ENCODE measurements at places on chromosomes 6 and 20. TPM values are rescaled to one million over a fixed set of nuclear protein-coding genes. Genes with fewer than 3 reads are reported as not detected.

TPBG gene
- 14.2 TPM for total RNA-seq

MYO6 gene
- total RNA-seq = 25.6 TPM

BMP6 gene
- 1.4 TPM for total RNA-seq

DNA sequence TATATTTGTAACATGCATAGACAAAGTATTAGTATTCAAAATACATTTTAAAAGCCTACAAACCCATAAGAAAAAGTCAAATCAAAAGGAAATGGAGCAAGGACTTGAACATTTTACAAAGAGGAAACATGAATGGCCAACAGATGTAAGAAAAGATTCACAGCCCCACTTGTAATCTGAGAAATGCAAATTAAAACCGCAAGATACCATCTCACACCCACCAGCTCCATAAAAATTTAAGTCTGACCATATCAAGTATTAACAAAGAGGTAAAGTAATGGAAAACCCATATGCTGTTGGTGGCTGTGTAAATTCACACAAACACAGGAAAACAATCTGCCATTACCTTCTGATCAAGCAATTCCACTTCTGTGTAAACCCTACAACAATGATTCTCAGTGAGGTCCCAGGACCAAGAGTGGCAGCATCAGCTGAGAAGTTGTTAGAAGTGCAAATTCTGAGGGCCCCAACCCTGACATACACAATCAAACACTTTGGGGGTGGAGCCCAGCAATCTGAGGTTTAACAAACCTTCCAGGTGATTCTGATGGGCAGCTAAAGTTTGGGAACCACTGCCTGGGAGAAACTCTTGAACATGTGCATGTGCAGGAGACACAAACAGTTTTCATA lies 30.9 kb downstream of the BCL2L1 start:
- no peak for ATAC-seq

GRCh38 chr6:22057962-22058361 lies 238.9 kb downstream of the PRL start:
- no peak for ATAC-seq

GRCh38 chr20:53725575-53725970 lies 131.9 kb upstream of the ZNF217 start:
- ATAC-seq = no peak

PXT1 gene
- total RNA-seq = 2.2 TPM

DNA sequence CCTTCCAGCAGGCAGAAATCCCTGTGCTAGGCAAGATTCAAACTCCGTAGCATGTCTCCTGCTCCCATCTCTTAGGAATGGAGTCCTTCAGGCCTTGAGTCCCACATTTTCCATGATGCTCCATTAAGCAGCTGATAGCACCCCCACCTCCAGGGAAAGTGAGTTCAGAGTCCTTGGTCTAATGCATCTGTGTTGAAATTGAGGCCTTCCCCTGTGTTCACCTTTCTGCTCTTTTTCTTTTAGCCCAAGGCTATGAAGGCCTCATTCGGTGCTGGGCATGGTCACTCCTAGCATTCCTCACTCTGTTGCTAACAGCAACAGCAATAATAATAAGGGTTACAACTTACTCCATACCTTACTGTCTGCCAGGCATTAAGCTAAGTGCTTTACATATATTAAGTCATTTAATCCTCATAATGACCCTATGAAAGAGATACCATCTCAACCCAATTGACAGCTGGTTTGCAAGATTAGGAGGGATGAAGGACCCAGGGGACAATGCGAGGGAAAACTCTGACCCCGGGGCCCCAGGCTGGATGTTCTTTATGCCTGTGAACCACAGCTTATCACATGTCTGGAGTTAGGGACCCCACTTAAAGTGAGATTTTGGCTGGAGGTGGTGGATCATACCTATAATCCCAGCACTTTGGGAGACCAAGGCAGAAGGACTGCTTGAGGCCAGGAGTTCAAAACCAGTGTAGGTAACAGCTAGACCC lies 17.5 kb upstream of the PANK2 start:
- peak; percentile 72 for ATAC-seq

- no peak for ATAC-seq
These were observed 140.3 kb downstream of the ANKRD60 start for GRCh38 chr20:58088105-58088504.

- no peak for ATAC-seq
These were observed 580.3 kb upstream of the GJE1 start for GRCh38 chr6:141552463-141552862.

SLC22A16 gene
- total RNA-seq = 0.81 TPM

DNA sequence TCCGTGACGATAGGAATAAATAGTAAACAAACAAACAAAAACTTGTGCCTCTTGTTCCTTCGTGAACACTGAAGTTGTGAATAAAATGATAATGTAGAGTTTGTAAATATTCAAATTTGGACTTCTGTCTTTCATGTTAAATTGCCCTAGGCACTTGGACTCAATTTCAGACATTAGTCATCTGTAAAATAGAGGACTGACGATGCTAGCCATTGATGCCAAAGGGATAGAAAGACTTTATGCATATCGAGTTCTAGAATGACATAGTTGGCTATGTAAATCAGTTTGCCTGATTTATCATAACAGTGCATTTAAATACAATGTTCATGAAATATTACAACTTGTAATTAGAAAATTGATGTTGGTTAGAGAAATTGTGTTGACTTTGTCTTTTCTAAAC lies 45.9 kb upstream of the FLRT3 start:
- ATAC-seq = peak; percentile 94

DNA sequence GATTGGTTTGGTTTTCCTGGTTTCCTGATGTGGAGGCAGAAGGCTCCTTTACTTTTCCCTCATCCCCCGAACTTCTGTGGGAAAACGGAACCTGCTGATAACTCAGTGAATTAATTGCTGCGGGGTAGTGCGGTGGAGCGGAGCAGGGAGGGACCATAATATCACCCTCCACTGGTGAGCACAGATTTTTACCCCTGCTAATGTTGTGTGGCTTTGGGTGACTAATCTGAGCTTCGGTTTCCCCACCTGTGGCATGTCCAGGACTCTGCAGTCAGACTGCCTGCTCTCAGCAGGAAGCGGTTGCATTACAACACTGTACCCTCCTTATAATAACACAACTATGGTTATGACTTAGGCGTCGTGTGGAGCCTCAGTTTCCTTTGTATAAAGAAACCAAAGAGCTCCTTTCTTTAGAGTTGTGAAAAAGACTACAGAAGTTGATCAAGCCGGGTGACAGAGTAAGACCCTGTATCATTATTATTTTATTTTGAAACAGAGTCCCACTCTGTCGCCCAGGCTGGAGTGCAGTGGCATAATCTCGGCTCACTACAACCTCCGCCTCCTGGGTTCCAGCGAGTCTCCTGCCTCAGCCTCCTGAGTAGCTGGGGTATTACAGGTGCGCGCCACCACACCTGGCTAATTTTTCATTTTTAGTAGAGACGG lies 2.2 kb upstream of the ID1 start:
- ATAC-seq = no peak

- ATAC-seq = no peak
These were observed 5.6 kb upstream of the ANKRD60 start for GRCh38 chr20:58233881-58234528.

DNA sequence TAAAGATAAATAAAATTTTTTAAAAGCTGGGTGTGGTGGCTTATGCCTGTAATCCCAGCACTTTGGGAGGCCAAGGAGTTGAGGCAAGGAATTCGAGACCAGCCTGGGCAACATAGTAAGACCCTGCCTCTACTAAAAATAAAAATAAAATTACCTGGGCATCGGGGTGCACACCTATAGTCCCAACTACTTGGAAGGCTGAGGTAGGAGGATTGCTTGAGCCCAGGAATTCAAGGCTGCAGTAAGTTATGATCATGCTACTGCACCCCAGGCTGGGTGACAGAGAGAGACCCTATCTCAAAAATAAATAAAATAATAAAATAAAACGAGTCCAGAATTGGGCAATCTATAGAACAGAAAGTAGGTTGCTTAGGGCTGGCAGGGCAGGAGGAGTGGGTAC lies 228.7 kb downstream of the BCAS1 start:
- no peak for ATAC-seq

NTSR1 gene
- total RNA-seq = 1.0 TPM

DNA sequence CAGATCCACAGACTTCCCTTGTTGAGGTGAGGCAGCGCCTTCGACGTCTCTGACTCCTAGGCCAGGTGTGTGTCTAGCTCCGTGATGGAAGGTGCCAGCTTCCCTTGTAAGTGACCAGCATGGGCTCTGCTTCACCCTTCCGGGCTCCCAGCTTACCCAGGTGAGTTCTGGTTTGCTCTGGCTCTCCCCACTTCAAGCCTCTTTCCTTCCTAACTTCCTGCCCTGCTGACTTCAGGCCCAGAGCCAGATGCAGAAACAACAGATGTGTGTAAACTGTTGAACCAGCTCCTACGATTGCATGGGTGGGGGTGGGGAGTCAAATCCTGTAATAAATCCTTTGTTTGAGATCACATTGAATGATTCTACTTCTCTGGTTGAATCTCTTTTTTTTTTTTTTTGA lies 51.6 kb upstream of the BMP6 start:
- no peak for ATAC-seq

DNA sequence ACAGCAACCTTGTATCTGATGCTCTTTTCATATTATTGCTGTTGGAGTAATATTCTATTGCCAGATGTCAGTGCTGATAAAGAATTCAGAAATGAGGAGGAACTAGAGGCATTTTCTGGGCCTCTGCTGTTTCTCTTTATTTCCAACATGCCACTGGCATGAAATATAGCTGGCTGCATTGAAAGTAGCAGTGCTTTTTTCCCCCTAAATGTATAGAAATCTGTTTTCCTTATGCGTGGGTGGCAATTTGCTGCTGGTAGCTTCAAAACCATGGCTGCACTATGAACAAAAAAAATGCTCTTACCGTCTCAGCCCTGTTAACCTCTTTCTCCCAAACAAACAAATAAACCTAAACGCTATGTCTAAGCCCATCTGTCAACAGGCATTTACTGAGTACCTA lies 442.3 kb upstream of the AGPAT4 start:
- no peak for ATAC-seq

LBP gene
- total RNA-seq = not detected

GRCh38 chr6:70289299-70289698 lies 13.6 kb downstream of the COL9A1 start:
- ATAC-seq = no peak

DNA sequence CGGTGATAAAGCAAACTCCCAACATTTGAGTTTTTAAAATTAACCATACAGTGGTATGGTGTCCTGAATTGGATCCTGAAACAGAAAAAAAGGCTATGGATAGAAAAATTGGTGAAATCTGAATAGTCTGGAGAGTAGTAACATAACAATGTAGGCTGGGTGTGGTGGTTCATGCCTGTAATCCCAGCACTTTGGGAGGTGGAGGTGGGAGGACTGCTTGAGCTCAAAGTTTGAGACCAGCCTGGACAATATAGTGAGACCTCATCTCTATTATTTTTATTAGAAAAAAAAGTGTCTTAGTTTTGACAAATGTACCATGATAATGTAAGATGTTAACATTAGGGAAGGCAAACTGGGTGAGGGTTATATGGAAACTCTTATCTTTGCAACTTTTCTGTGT lies 11.0 kb downstream of the EEF1A1 start:
- ATAC-seq = no peak

DNA sequence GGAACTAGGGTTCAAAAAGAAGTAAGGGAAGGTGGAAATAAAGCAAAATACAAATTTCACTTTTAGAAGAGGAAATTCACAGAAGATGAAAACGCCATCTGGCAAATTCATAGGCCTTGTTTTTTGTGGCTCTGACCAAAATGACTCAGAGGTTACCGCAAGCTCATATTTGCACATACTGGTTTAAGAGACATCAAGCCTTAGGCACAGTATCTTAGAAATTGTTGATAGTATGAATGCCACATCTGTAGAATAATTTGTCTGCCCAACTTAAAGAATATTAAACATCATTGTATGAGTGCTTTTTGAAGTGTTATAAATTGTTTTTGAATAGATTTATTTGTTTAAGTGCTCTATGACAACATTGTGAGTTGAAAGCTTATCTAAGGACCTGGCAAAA lies 10.6 kb downstream of the TAAR1 start:
- ATAC-seq = no peak

MYL9 gene
- total RNA-seq = 3.3 TPM

DNA sequence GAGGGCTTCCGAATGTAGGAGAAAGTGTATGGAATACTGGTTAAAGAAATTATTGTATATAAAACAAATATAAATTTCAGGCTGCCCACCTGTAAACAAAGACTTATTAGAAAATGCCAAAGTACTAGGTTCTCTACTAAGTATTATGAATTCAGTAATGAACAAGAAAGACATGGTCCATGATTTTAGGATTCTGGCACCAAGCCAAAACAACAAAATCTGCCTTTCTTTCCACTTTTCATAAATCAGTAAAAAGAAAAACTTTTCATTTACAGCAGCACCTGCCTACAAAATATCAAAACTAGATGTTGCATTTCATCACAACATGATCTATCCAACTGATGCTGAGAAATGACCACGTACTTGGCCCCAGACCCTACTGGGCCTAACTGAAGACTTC lies 14.5 kb upstream of the SNRPB start:
- ATAC-seq = no peak

DNA sequence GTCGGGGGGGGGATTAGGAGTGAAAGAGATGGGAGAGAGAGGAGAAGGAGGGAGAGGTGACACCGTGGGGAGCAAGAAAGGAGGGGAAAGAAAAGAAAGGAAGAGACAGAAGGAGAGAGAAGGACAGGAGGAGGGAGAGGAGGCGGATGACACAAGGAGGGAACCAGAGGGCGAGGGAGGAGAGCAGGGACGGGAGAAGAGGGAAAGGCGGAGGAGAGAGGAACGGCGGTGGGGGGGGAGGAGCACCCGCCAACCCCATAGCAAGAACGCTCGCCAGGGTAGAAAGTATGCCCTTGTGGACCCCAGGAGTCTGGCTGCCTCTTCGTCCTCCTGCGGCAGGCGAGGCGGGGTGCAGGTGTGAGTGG lies 4.5 kb upstream of the INSM1 start:
- ATAC-seq = no peak

DNA sequence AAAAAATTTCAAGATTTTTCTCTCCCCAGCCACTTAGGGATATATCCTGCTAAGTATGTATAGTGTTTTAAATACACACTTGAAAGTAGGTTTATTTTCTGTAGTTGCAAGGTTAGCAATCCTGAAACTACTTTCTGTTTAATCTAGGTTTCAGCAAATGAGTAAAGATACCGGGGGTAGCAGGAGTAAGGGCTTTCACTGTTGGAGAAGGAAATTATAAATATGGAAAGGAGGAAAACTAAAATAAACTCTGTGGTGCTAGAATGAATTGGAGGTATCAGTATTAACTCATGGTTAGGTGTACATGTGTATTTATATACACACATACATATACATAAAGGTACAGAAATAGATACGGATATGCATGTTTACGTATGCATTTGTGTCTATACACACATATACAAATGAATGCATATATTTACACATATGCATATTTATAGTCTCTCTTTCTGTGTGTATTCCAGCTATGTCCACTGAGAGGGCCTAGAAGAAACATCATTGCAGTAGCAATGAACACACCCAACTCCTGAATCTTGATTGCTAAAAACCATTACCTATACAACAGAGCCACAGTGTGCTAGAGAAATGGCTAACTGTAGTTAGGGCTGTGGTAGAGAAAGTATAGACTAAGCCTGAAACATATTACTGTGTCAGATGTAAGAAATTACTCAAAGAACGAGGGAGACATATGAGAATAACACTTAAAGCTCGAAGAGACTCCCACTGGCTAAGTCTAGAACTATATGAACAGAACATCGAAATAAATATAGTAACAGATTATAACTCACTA lies 95.9 kb upstream of the EMILIN3 start:
- ATAC-seq = no peak

- no peak for ATAC-seq
These were observed 156.6 kb upstream of the OPRM1 start for GRCh38 chr6:153882411-153882810.
